Dermis microvascular lymphatic vessel endothelial cell (primary cell): ENCODE measurements at places on chromosomes 11 and 22. TPM values are rescaled to one million over a fixed set of nuclear protein-coding genes. Genes with fewer than 3 reads are reported as not detected.
A peak's percentile ranks its signal among the peaks of the same experiment; 100 is the strongest.

GRCh38 chr11:33773987-33774735 lies at the start of gene FBXO3:
TSS of gene FBXO3 (minus strand) at chr11:33774520. CDS start at chr11:33774497, 23 bp downstream.
- peak; percentile 31 for DNase-seq

TMEM191C gene
- total RNA-seq = 0.13 and 0.39 TPM in 2 replicates

SCGB1D2 gene
- total RNA-seq = not detected in 2 replicates

- DNase-seq = no peak
These were observed 16.1 kb upstream of the PCF11 start for GRCh38 chr11:83140691-83141455.

DNA sequence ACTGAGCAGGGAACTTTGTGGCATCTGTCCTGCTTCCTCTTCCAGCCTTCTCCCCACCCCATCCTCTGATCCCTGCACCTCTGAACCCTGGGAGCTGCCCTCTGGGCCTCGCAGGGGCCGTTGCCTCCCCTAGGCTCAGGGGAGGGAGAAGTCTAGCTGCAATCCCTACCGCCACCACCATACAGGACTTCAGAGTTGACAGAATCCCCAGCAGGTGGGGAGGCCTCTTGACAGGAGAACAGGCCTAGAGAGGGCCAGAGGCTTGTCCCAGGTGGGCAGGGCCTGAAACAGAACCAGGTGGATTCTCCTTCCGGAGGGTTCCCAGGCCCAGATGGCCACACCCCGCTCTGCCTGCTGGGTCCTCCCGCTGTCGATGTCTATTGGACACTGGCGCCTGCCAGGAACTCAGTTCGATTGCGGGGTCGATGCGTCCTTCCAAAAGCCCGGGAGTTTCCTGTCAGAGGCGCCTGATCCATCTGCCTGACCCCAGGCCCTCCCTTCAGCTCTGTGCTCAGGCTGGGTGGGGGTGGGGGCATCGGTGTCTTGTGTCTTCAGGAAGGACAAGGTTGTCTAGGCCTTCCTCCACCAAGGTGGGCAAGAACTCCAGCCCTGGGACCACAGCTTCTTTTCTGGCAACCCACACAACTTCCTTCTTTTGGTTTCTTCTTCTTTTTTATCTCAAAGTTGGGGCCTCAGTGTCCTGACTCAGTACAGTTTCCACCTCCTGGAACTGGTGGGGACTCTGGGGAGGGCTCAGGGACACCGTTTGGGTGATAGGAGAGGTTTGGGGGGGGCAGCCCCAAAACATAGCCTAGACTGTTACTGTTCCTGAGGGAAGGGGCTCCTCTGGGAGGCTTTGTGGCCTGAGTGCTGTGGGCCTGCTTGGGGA lies 6.4 kb downstream of the STARD10 start:
- no peak for DNase-seq

SCGB1D1 gene
- total RNA-seq = not detected in 2 replicates

LINC01488 gene
- under 0.01 TPM in 1 of 2 replicates, not detected in the other for total RNA-seq

PAMR1 gene
- total RNA-seq = under 0.01 and 0.25 TPM in 2 replicates

- no peak for DNase-seq
These were observed 27.1 kb downstream of the AGBL2 start for GRCh38 chr11:47688111-47688510.

GRCh38 chr11:9320047-9320446 lies 5.7 kb upstream of the TMEM41B start:
- no peak for DNase-seq

DNA sequence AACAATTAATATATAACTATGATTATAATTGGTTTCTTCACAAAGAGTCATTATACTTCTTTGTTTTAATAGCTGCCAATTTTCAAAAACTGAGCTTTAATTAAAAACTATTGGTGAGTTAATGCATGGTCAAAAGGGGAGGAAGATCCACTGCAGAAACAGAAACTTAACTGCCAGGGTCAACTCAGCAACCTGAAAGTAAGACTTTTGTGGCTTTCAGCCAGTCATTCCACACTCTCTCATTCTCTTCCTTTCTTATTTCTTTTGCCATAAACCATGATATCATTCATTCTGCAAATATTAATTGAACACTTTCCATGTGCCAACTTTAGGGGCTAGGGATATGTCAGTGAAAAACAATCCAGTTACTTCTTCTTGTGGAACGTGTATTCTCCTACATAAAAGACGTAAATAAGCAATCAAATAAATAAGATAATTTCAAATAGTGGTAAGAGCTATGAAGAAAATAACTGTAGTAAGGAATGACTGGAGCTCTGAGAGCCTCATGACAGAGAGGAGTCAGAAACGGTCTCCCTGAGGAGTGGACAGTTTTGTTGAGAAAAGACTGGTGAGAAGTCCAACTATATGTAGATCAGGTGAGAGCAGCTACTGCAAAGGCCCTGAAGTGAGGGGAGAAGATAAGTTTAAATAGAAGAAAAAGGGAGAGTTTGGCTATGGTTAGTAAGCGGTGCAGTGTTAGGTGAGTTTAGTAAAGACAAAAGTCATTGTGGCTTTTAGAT lies 130.5 kb downstream of the GRIA4 start:
- DNase-seq = no peak

OR5A1 gene
- total RNA-seq = not detected in 2 replicates

GRCh38 chr11:68369756-68370155 lies 57.4 kb downstream of the LRP5 start:
- no peak for DNase-seq

P2RY2 gene
- total RNA-seq = 0.25 and 0.64 TPM in 2 replicates

GRCh38 chr11:82683029-82683428 lies 50.6 kb downstream of the FAM181B start:
- no peak for DNase-seq

GRCh38 chr11:69470301-69470700 lies 11.2 kb upstream of the LINC01488 start:
- DNase-seq = no peak

IGLL1 gene
- total RNA-seq = not detected in 2 replicates

- no peak for DNase-seq
These were observed 45.7 kb downstream of the TRIOBP start for GRCh38 chr22:37742376-37743171.
